ENCODE measurements at places on chromosomes 12 and 14.

DNA sequence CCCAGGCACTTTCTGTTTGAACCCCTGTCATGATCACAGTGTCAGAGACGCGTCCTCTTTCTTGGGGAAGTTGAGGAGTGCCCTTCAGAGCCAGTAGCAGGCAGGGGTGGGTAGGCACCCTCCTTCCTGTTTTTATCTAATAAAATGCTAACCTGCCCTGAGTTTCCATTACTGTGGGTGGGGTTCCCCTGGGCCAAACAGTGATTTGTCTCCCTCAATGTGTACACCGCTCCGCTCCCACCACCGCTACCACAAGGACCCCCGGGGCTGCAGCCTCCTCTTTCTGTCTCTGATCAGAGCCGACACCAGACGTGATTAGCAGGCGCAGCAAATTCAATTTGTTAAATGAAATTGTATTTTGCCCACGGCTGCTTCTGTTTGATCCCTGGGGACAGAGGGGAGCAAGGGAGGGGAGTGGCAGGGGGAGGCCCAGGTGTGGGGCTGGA, 5.1 kb downstream of the SHMT2 start:
- no peak for DNase-seq

- DNase-seq = no peak
These were observed 243.1 kb downstream of the ERC1 start for GRCh38 chr12:1234073-1234472.

DNA sequence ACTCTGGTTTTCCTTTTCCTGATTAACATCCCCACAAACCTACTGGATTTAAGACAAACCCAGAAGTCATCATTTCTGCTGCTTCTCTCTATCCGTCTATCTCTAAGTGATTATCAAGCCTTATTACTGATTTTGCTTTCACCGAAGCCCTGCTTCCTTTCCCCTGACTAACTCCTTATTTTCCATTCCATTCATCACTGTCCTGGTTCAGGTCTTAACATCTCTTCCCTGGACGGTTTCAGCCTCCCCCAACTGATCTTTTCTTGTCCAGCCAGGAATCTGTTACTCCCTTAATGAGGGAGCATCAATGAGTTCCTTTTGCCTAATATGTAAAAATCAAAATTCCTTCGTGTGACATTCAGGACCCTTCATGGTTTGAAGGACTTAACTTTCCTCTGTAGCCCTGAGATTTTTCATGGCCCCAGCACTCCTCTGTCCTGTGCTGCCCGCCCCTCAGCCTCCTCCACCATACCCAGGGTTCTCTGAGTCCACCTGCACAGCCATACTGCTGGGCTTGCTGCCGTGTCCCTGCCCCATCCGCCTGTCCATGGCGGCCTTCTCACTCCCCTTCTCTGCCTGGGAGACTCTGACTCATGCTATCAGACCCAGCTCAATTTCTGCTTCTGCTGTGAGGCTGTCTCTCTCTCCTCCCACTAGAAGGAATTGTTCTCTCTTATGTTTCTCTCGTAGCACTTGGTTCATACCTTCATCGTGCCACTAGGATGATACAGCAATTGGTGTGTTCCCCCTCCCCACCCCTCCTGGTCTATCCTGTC, 167.8 kb upstream of the HIF1A start:
- DNase-seq = no peak

- no peak for DNase-seq
These were observed 6.6 kb downstream of the DCAF4 start for GRCh38 chr14:72932893-72933292.

- DNase-seq = no peak
These were observed 30.9 kb upstream of the FBRSL1 start for GRCh38 chr12:132458846-132459641.

- no peak for DNase-seq
These were observed 173.0 kb upstream of the IGF1 start for GRCh38 chr12:102653406-102653805.

- no peak for DNase-seq
These were observed 27.6 kb downstream of the TRIP11 start for GRCh38 chr14:92012121-92012748.

GRCh38 chr12:63149909-63150712, 890 bp downstream of the AVPR1A start:
- no peak for DNase-seq

DNA sequence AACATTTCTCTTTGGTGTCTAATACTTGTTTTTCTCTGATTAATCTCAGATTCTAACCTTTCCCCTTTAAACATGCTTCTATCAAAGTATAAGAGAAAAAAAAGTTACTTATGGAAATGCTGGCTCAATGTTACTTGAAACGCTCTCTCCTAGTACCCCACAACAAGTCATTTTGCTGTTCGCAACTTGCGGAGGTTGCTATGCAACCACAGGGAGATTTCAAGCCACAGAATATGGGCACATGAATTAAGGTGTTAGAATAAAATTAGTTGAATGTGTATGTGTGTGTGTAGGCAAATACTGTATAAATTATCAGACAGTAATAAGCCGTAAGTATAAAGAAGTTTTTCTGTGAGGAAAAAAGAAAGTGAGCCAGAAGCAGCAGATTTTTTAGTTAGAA, 80.6 kb downstream of the CCDC59 start:
- no peak for DNase-seq

DNA sequence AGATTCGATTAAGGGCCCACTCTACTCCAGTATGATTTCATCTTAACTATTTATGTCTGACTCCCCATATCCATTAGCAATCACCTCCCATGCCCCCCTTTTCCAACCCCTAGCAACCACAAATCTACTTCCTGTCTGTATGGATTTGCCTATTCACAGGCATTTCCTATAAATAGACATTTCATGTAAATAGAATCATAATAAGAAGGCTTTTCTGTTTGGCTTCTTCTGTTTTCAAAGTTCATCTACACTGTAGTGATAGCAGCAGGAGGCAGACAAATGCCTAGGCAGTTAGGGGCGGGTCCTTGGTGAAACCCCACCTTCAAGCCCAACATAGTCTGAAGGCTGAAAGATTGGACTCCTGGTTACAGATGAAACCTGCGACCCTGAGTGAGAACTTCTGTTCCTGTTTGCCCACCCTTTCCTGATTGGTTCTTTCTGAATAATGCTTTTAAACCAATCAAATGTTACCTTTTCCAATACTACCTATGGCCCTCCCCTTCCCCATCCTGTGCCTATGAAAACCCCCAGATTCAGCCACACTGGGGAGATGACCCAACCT, 62.1 kb upstream of the HECTD1 start:
- DNase-seq = no peak

- DNase-seq = no peak
These were observed 123.9 kb downstream of the SLC16A7 start for GRCh38 chr12:59719701-59720100.

DNA sequence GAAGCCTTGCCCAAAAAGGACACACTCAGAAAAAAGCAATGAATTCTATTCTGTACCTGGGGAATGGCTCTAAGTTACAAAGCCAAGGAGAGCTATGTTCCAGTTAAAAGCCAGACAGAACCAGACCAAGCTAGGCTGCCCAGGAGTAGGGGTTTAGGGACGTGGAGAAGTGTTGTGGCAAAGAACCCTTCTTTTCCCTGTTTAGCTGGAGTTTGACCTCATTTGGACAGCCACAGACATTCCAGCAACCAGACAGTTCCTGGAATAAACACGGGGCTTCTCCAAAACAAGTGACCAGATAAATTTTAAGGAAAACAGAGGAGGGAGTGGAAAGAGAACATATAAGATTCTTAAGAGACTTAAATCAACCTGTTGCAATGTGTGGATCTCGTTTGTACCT, 62.3 kb downstream of the GCH1 start:
- no peak for DNase-seq

GRCh38 chr12:47783024-47783755, 10.2 kb downstream of the SLC48A1 start:
- DNase-seq = no peak

DNA sequence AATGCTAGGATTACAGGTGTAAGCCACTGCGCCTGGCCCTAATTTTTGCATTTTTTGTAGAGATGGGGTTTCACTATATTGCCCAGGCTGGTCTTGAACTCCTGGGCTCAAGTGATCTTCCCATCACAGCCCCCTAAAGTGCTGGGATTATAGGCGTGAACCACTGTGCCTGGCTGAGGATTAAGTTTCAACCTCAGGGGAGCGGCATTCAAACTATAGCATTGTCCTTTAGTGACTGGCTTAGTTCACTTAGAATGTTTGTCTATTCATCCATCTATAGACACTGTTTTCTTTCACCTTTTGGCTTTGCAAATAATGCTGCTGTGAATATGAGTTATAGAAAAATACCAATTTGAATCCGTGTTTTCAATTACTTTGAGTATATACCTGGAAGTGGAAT, 25.2 kb downstream of the PTPN11 start:
- no peak for DNase-seq

- DNase-seq = no peak
These were observed 119.4 kb downstream of the KTN1 start for GRCh38 chr14:55699131-55700057.
